Naive B cell (primary cell): ENCODE measurements at places on chromosomes 7 and 10. TPM values are rescaled to one million over a fixed set of nuclear protein-coding genes. Genes with fewer than 3 reads are reported as not detected.

Gene PLPP4
- not detected for polyA plus RNA-seq

Gene COL1A2
- polyA plus RNA-seq, result not detected

Gene TMEM196
- not detected for polyA plus RNA-seq

Gene KNDC1
- 0.08 TPM for polyA plus RNA-seq

Gene MSRB2
- polyA plus RNA-seq, result 2.3 TPM

Gene CALML3
- polyA plus RNA-seq, result not detected

Gene SPDYE6
- polyA plus RNA-seq, result 0.41 TPM

GRCh38 chr7:73717991-73718405 lies 1.5 kb downstream of the STX1A start:
- no peak for DNase-seq

GRCh38 chr10:100346765-100347567 lies at the start of gene SCD:
SCD (plus strand) TSS chr10:100347233; CDS start chr10:100347505, 272 bp downstream.
- DNase-seq, result peak; percentile 85

DNA sequence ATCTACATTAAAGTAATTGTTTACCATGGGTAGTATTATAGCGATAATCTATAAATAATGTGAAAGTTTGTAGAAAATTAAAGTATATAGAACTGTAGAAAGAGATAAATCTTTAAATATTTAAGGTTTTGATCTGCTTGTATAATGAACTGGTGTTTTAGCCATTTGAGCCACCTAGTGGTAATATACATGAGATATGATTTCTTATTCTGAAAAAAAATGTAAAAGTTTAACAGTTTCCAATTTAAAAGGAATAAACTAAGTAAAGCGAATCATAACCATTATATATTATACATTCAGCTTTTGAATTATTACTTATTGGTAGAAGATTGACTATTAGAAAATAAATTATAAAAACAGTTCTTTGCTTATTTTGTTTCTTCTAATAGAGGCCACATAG lies 91.2 kb downstream of the OTUD1 start:
- DNase-seq, result peak; percentile 17

GRCh38 chr10:133511907-133512528 lies 15.1 kb upstream of the CYP2E1 start:
- no peak for DNase-seq

DNA sequence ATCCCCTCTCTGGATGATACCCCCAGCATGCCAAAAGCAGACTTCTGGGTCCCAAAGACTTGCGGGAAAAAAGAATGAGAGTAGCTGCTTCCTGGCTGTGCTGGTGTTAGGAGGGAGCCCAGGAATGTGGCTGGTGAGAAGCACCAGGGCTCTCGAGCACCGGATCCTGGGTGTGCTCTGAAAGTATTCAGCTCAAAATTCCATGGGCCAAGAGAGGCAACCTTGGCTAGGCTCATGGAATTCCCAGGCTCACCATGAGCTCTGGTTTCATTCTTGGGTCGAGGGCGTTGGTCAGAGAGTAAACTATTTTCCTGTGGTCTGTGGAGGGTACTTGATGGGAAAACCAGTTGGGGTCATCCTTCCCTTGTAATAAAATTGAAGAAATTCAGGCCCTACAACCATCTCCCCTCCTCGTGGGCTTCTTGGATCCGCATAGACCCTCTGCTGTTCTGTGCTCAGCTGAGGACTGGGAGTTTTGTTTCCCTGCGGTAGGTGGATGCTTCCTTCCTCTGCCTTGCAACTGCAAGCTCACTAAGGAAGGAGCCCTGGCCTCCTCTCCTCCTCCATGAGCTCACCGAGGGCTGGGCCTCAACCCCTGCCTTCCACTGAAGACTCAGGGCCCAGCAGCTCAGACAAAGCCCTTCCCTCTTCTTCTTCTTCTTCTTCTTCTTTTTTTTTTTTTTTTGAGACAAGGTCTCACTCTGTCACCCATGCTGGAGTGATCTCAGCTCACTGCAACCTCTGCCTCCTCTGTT lies 34.5 kb upstream of the AQP1 start:
- DNase-seq, result no peak

DNA sequence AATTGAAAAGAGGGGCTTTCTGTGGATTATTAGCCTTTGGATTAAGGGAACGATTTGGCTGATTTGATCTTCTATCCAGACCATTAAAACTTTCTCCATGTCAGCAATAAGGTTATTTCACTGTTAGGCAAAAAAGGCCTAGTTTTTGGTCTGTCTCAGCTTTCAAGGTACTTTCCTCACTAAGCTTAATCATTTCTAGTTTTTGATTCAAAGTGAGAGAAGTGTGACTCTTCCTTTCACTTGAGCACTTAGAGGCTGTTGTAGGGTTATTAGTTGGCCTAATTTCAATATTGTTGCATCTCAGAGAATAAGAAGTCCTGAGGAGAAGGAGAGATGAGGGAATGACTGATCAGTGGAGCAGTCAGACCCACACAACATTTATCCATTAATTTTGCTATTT lies 596.0 kb upstream of the TPK1 start:
- no peak for DNase-seq

- DNase-seq, result no peak
Observed at GRCh38 chr7:5478568-5479430, 55.2 kb upstream of the TNRC18 start.

GRCh38 chr10:30827531-30828120 lies 198.1 kb upstream of the LYZL2 start:
- DNase-seq, result no peak

DNA sequence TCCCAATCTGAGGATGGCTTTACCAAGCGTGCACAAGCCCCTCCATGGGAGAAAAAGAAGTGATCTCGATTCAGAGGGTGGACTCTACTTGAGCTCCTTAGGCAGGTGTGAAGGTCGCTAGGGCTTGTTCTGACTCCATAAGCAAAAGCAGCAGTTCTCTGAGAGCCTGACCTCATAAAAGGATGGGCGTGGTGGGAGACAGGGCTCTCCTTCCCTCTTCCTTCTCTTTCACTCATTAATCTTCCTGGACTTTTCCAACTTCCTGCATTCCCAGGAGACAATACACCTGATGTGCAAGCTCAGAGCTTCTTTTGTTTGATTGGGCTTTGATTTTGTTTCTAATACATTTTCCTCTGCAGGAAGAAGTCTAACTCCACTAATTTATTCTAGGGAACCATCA lies 22.3 kb upstream of the TMEM72 start:
- no peak for DNase-seq

- DNase-seq, result no peak
Observed at GRCh38 chr10:17003151-17003550, 126.5 kb downstream of the CUBN start.

DNA sequence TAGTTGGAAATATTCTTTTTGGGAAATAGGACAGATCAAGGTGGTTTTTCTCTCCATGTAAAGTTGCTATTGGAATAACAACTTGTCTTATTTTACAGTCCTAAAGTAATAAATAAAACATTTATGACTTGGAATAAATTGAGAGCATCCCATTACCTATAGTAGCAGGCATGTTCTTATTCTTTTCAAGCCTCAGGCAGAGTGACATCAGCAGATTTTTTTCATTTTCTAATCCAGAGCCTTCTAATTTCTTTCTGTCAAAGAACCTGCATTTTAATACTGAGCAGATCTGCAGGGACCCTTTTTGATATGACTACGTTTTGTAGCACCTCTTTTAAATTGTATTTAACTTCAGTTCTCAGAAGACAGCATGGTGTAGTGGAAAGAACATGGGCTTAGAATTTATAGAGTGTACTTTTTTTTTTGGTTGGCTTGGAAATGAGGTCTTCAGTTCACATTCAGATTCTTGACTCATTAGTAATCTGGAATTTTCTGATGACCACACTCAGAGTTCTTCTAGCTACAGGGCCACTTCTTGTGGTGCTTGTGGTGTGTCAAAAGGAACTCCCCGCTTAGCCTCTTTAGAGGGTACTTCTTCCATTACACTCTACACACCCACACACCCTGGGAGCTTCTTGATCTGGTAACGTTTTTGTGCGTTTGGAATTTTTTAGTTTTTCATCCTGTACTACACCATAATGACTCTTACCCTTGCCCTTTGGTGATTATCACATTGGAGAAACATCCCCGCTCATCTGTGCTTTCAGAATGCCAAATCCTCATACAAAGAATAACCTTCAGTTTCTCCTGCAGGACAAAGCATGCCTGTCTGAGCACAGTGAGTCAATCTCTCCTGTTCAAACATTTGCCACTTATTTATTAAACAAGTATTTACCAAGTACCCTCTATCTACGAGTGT lies 34.6 kb downstream of the AGK start:
- DNase-seq, result no peak

DNA sequence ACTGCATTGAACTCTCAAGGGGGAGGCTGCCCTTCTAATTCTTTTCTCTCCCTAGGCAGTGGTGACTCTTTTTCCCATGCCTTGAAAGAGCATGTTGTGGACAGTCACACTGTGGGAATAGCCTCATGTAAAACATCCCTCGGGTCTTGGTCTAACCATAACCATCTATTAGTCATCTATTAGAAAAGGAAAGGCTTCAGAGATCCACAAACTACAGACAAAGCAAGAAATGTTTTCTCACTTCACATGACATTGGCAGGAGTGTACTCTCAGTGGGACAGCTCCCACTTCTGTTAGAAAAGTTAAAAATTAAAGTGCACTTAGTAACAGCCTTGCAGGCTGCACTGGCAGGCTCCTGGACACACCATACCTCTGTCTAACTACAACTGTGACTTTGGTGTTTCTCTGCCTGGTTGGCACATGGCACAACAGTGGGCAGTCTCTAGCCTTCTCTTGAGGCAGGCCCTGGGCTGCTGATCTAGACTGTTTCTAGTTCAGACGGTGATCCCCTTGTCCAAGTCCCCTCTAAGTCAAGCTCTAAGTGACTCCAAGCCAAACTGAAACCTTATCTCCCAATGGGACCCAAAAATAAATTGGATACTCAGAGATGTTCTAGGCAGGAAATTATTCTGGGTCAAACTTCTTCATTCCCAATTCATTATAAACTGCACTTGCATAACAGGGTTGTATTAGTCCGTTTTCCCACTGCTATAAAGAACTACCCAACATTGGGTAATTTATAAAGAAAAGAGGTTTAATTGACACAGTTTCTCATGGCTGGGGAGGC lies 57.9 kb upstream of the ITGB1 start:
- no peak for DNase-seq

GRCh38 chr10:133456041-133456951 lies 2.6 kb downstream of the SCART1 start:
- DNase-seq, result no peak

DNA sequence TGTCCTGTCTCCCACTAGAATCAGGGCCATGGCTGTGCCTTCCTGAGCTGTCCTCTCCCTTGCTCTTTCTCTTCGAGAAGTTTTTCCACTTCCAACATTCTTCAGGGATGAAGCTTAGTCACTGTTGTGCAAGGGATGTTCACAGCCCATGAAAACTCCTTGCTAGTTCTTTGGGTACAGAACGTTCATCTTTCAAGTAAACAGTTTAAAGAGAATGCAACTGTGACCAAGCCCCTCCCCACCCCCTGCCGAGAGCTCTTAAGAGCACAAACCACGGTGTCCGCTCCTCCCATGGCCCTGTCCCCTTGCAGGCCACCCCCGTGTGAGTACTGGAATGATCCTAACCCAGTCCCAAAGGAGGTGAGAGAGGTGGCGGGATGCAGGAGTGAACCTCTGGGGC lies 161.1 kb upstream of the RHEB start:
- no peak for DNase-seq

DNA sequence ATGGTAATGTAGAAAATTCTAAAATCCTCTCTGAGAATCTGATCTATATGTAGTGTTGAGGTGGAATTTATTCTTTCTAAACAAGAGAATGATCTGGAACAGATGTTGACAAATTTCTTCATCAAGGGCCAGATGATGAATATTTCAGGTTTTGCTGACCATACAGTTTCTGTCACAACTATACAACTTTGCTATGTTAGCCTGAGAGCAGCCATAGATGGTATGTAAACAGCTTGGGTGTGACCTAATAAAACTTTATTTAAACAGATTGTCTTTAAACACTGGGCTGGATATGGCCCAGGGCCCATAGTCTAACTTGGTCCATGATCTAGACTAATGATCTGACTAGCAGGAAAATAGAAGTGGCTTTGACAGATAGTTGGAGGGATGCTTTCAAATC lies 213.6 kb upstream of the CELF2 start:
- no peak for DNase-seq

- no peak for DNase-seq
Observed at GRCh38 chr7:18663321-18663720, 167.8 kb downstream of the HDAC9 start.

DNA sequence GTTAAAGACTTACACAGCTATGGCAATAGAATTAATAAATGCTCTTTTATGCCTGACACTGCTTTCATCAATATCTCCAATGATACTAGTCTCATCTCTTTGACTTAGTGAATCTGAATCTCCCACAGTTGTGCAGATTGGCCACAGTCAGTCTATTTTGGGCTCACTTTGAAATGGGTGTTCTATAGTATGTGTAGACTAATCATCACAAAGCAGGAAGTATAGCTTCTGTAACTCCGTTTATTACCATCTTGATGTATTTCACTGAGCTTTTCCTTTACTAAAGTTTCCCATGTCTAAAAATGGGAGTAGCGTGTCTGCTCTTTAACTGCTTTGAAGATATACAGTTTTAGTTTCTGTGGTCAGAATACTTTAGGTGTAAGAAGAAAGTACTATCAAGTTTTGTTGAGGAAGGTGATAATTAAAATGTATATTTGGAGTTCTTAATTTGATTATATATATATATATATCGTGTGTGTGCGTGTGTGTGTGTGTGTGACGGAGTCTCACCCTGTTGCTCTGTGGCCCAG lies 70.1 kb downstream of the ST7 start:
- DNase-seq, result no peak

DNA sequence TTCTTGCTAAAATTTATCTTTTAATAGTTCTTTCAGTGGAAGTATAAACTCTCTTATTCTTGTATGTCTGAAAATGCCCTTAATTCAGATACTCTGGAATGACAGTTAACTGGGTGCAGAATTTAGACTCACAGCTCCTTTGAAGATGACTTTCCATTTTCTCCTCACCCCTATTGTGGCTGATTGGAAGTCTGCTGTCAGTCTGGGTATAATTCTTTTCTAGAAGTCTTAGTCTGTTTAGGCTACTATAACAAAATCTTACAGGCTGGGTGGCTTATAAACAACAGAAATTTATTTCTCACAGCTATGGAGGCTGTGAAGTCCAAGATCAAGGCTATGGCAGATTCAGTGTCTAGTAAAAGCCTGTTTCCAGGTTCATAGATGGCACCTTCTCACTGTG lies 145.2 kb upstream of the GDF10 start:
- DNase-seq, result no peak
